ENCODE measurements at places on chromosomes 13 and 19.

GRCh38 chr13:112819816-112820215, 130.0 kb downstream of the ATP11A start:
- DNase-seq, result no peak

GRCh38 chr19:44742330-44743061, 6.0 kb upstream of the BCL3 start:
- DNase-seq, result no peak

DNA sequence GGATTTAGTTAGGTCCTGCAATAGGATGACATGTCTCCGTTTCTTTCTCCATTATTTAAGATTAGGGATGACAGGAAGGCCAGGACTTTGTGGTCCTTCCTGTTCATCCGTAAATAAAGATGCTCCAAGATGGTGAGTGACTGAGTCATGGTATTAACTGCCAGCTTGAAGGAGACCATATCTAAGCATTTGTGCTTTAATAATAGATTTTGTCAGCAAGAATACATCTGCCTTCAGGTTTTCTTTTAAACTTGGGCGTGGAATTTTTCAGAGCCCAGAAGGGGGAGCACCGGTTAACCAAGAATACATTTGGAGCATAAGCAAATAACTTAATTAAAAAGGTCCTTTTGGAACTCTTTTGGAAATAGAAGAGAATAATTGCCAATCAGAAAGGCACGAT, 68.2 kb downstream of the ARHGAP35 start:
- DNase-seq, result no peak

DNA sequence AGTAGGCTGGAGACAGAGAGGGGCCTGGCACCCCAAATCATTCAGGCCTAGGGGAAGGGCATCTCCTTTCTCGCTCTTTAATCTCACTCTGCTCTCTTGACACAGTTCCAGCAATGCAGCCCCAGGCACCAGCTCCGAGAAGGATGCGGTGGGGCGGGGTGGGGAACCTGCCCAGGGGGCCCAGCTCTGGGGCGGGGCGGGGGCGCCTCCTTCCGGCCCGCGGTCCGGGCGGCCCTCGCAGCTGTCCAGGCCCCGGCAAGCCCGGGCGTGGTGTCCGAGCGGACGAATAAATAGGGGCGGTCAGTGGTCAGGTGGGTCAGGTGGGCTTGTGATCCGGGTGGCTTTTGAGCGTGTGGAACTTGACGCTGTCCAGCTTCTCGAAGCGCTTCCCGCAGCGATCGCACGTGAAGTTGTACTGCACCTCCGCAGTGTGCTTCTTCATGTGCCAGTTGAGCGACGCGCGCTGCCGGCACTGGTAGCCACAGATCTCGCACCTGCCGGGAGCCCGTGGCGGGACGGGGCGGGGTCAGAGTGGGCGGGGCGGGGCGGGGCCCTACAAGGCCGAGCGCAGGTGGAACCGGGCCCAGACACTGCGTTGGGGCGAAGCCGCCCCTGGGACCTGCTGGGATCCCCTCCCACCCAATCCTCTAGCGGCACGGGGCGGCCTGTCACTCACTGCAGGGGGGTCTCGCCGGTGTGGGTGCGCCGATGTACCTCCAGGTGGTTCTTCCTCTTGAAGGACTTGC, 2.7 kb upstream of the ELAVL3 start:
- DNase-seq, result no peak

DNA sequence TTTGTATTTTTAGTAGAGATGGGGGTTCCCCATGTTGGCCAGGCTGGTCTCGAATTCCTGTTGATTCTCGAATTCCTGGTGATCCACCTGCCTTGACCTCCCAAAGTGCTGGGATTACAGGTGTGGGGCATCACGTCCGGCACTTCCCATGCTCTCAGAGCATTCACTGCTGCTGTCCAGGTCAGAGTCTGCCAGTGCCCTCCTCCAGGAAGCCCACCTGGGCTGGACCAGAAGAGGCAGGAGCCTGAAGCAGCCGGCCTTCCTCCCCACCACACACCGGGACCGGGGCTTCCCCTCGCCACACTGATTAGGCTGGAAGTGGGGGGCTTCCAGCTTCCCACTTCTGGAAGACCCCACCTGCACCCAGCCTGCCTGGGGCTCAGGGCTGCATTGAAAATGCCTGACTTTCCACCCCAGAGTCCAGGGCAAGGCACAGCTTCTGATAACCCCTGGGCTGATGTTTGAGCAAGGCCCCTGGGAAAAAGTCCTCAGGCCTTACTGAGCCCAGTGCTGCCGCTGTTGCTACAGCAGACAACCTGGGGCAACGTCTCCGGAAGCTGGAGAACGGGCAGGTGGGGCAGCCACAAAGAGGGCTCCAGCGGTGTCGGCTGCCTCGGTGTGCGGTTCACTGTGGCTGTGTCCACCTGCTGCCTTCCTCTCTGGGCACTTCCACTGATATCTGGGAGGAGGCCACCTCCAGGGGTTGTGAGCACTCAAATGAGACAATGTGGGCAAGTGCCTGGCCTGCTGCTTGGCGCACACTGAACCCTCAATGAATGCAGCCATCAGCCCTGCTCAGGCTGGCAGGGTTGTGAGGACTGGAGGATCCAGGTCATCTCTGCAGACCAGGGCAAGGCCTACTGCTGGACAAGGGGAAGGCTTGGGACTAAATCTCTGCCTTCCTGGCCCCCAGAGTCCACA, 22.6 kb downstream of the CEBPA start:
- DNase-seq, result no peak

DNA sequence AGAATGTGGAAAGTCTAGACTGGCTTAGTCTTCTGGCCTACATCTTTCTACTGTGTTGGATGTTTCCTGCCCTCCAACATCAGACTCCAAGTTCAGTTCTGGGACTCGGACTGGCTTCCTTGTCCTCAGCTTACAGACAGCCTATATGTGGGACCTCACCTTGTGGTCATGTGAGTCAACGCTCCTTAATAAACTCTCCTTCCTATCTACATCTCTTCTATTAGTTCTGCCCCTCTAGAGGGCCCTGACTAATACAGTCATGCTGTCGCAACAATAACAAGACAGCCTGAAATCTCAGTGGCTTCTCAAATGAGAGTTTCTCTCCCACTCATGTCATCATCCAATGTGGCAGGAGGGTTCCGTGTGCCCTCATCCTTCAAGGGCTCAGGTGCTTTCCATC, 347.8 kb downstream of the MZT1 start:
- no peak for DNase-seq

DNA sequence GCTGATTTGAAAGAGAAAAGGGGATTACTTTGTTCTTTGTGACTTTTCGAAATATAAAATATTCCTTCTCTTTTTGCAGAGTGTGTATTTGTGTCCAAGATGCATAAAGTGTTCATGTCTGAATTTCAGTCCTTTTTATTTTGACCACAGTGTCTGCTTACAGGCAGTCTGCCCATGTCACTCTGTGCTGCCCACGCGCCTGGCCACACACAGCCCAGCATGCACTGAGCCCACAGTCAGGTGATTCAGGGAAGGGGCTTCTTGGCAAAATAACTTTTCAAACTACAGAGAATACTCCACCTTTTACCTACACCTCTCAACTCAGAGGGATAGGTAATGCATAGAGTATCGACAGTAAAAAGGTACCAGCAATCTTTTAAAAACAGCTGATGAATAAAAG, 142.5 kb upstream of the TRPC4 start:
- no peak for DNase-seq

DNA sequence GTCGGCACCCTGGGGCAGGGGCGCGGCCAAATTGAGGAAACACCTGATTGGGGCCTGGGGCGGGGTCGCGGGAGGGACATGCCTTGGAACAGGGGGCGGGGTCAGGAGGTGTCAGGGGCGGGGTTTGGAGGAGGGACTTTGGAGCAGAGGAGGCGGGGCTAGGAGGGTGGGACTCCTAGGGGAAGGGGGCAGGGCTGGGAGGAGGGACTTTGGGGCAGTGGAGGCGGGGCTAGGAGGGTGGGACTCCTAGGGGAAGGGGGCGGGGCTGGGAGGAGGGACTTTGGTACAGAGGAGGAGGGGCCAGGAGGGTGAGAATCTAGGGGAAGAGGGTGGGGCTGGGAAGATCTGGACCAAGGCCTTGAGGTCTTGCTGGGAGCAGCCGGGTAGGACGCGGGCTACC, 21.9 kb downstream of the GRIN2D start:
- DNase-seq, result no peak

DNA sequence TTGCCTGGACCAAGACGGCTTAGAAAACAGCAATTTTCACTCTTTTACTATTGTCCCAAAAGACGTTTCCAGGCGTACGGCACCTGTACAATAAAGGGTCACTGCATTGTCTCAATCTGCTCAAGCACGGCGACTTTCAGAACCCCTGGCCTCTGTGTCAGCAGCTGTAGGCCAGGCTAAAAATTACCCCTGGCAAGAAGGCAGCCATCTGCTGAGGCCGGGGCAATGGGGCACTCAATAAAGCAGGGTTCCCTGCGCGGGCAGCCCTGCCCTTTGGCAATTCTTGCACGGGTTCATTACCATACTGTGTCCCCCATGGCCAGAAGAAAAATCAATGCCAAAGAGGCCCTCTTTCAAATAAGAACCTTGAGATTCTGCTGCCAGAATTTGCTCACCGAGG, 52.1 kb downstream of the STK24 start:
- DNase-seq, result no peak

DNA sequence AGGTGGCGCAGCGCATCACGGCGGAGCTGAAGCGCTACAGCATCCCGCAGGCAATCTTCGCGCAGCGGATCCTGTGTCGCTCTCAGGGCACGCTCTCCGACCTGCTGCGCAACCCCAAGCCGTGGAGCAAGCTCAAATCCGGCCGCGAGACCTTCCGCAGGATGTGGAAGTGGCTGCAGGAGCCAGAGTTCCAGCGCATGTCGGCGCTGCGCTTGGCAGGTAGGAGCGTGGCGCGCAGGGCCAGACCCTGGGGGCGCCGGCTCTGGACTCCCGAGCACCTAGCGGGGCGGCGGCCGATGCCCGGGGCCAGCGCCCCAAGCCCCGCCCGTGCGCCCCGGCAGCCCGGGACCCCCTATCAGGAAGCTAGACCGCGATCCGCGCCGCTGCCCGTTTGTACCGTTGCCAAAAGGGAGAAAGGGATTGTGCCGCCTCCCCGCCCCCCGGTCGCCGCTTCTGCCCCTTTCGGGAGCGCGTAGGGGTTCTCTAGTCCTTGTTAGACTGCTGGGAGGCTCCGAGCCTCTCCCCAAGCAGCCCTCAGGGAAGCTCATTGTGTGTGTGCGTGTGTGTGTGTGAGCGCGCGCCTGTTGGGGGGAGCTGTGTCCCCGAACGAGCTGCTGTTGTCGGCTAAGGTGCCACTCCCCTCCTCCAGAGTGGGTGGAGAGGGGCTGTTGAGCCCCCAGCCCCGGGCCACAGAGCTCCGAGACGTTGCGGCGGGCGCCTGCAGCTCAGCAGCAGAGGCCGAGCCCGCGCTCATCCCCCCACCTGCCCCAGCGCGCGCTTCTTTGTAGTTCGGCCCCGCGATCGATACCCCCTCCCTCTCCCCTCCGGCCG, 1.5 kb downstream of the ONECUT3 start:
- DNase-seq, result no peak

- DNase-seq, result peak; percentile 74
These were observed 1.8 kb upstream of the SSBP4 start for GRCh38 chr19:18417250-18418028.

DNA sequence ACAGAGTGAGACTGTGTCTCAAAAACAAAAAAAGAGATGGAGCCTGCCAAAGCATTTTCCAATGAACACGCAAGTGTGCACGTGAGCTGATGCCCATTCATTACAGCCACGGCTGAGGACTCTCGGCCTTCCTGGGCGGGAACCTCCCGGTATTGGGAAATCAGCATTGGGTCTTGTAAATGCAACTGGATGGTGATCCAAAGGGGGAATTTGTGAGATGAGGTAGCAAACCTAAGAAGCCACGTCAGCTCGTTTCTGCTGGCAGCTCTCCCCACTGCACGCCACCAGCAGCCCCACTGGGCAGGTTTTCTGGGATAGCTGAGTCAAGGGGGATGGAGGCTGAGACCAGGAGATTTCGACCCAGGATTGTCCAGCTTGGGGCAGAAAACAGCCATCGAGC, 11.5 kb downstream of the C13orf46 start:
- DNase-seq, result no peak

- DNase-seq, result no peak
These were observed 156.5 kb downstream of the KCNRG start for GRCh38 chr13:50171590-50172282.

DNA sequence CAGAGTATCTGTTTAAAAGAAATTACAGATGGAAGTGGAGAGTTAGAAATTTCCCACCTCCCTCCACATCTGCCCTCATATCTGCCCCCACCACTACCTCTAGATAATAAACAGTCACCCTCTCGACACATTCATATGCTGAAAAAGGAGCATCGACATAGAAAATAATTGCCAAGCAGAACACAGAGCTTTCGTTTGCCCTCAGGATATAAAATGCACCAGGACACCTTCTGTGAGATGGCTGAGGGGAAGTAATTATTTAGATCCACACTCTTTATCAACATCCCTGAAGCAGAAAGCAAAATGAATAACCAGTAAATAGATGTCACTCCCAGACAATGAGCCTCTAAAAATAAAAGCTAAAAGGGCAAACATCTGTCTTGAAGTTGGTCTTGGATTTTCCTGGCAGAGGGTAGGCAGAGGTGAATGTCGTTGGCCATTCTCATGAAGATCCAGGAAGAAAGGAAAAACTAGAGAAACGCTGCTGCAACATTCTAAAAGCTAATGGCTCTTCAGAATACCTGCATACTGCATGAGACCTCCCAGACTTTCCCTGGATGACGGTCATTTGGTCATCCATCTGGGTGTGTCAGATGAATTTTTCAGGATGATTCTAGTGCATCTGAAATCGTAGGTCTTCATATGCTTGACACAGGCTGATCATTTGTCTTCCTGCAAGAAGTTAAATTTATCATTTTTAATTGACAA, 527.5 kb downstream of the RFC3 start:
- no peak for DNase-seq

DNA sequence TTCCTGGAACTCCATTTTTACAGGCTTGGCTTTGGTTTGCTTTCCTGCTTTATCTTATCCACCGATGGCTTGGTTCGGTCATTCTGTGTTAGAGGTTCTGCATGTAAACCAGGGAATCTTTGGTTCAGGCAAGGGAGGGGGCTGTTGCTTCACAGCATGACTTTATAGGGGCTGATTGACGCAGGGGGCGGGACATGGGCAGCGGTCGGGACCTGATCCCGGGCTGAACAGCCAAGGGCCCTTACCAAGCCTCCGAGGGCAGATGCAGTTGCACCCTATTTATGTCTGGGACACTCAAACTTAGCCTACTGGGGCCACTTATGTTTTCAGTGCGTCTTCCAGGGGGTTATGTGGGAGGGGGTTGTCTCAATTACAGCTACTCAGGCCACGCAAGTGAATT, 312.4 kb downstream of the ZNF536 start:
- DNase-seq, result no peak

DNA sequence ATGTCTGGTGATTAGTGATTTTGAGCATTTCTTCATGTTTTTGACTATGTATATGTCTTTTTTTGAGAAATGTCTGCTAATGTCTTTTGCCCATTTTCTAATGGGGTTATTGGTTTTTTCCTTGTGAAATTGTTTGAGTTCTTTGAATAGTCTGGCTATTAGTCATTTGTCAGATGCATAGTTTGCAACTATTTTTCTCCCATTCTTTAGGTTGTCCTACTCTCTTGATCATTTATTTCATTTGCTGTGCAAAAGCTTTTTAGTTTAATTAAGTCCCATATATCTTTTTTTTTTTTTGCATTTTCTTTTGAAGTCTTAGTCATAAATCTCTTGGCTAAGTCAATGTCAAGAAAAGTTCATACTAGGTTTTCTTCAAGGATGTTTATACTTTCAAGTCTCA, 449.8 kb downstream of the DACH1 start:
- no peak for DNase-seq
